ENCODE measurements at places on chromosomes 4 and X.

DNA sequence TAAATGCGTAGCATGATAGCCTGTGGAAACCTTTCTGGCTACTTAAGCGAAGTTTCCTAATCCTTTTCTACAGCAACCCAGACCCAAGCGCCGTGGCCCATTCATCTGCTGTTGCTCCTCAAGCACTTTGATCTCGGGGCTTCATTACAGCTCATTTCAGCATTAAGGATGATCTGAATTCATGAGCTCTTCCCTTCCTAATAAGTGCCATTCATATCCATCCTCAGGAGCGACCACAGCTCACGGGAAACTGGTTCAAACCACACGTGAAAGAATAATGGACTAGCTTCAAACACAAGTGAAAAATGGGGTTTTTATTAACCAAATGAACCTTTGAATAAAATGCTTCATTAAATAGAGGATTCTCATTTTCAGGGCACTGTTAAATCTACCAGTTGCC is 202.6 kb upstream of the LEF1 start:
- no peak for DNase-seq

GRCh38 chr4:179415847-179416223 is 1973.6 kb upstream of the AGA start:
- DNase-seq, result no peak

DNA sequence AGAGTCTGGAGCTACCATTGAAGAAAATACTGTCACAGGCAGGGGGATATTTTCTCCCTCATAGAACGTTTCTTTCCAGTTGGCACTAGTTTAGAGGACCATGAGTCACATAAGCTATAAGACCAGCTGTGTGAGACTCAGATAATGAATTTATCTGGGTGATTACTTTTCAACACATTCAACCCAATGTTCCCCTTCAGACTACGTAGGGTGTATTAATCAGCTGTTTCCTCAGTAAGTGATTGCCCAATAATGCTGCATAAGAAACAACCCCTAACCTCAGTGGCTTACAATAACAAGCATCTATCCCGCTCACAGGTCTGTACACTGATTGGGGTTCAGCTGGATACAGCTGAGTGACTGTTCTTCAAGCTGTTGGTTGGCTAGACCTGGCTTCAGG is 38.1 kb downstream of the CBLL2 start:
- DNase-seq, result no peak

DNA sequence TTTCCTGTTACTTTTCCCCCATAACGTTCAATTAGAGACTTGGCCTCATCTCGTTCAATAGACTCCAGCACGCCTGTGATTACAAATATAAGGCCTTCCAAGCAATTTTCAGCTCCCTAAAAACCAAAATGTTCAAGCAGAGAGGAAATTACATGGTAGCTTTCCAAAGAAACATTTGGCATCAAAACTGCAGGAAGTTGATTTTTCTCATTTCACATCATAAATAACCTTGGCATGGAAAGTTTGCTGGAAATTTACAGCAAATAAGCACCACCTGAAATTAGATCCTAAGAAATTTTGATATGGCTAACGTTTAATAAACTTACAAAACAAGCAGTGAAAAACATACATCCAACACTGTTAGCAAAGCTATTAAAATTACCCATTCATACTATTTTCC is 53.3 kb downstream of the RFC1 start:
- no peak for DNase-seq

DNA sequence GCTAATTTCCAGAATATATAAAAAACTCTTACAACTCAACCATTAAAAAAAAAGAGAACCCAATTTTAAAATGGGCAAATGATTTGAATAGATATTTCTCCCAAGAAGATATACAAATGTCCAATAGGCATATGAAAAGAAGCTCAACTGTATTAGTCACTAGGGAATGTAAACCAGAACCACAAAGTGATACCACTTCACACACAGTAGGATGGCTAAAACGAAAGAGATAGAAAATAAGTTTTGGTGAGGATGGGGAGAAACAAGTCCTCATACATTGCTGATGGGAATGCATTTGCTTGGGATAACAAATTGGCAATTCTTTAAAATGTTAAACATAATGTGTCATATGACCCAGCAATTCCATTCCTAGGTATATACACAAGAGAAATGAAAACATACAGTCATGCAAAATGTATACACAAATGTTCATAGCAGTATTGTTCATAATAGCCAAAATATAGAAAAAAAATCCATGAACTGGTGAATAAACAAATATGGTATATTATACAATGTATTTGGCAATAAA is 5.7 kb downstream of the TCEAL3 start:
- DNase-seq, result no peak

DNA sequence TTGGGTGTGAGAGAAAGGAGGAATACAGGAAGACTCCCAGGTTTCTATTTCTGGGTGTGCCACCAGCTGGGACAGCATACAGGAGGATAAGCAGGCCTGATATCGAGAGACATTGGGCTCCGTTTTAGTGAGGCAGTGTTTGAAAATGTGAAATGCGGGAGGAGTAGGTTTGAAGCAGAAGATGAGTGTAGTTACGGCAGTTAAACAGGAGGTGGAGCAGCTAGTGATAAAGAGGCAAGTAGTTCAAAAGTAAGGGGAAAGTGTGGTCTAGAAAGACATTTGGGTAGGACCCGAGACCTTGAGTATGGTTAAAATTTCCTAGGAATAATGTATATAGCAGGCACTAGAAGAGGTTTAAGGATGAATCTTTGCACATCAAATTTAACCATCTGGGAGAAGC is 42.4 kb downstream of the DCUN1D4 start:
- no peak for DNase-seq
